ENCODE measurements at places on chromosomes 3 and 15.

DNA sequence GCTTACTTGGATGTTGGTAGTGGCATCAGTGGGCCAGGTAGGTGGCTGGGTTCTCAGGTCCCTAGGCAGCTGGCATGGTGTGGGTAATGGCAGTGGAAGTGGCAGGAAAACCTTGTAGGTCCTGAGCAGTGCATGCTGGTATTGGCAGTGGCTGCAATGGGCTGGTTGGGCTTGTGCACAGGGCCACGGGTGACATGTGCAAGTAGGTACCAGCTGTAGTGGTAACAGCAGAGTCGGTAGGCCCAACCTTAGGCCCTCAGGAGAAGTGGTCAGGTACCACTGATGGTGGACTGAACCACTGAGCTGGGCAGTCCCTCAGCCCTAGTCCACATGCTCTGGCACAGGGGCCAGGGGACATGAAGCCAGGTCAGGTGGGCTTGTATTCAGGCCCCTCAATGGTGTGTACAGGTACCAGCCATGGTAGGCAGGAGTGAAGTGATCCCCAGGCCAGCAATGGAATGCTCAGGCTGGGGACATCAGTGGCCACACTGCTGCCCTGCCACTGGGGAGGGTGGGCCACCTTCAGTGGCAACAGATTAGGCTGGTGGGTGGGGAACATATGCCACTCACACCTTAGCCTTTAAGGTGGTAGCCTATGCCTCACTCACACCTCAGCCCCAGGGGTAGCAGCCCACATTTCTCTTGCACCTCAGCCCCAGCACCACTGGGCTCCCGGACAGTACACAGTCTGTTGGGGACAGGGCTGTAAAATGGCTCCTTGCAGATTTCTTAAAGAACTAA is 118.1 kb downstream of the LRRK1 start:
- no peak for DNase-seq

DNA sequence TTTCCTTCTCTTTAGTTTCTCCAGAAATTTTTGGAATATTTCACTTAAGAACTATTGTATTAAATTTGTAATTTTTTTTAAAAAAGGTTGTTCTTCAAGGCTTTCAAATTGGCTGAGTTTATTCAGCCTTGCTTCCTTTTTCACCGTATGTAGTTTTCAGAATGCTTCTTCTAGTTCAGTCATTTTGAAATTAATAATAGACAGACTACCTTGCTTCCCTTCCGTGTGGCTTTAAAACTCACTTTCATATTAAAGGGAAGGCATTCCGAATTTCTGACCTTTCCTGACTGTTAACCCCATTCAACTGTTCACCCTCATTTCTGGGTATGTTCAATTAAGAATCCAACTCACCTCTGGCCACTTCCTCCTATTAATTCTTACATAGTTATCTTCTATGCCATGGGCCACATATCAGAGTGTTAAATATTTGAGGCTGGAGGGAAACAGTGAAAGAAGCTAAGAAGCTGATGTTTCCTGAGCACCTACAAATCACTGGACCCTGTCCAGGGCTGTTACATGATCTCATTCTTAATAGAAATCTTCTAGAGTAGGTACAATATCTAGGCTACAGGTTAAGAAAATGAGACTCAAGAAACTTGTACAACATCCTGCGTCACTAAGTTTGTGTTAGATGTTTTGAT is 237.5 kb downstream of the P3H2 start:
- no peak for DNase-seq

GRCh38 chr15:80055933-80056332 is 3.5 kb upstream of the ZFAND6 start:
- DNase-seq = no peak

DNA sequence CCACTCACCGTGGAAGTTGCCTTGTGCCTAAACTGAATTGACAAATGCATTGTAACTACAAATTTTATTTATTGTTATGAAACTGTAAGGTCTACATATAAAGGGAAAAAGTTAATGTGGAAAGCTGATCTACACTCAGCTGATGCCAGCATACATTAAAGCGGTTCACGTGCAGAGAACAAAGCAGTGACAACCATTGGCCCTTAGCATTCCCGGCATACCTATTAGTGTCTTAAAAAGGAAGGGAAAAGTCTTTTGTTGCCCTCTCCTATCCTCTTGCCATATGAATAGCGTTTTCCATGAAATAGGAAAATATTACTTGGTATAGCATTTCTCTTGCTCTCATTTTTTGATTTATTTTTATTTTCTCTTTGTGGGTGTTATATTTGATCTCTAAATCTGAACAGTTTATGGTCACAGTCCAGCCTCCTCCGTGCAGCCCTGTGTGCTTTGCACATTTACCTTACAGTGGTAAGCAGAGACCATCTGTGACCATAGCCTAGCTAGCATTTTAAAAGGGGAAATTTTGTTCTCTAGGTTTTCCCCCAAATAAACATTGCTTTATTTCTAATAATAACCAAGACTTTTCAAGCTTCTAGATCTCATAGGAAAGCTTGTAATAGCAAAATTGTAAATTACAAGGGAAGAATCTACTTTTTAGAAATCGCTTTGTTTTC is 89.7 kb upstream of the CGNL1 start:
- DNase-seq = no peak

- DNase-seq = no peak
Observed at GRCh38 chr15:71512682-71513006, 297.7 kb upstream of the NR2E3 start.

DNA sequence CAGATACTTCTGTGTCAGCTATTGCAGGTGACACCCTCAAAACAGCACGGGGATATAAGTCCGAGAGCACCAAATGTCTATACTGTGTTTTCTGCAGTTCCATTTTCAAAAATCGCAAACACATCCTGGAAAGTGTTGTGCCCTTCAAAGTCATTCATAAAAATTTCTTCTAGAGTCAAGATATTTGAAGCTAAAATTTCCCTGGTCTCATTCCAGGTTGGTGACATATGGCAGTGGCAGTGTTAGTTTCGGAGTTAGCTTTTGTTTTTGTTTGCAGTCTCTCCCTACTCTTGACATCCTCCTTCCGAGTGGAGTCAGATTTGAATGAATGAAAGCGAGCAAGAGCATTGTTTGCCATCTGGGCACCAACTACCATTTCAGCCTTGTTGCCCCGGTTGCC is 3.2 kb upstream of the FSIP1 start:
- DNase-seq = no peak

- no peak for DNase-seq
Observed at GRCh38 chr15:31279221-31280045, 47.2 kb upstream of the KLF13 start.

- DNase-seq = no peak
Observed at GRCh38 chr3:138289701-138290100, 40.0 kb downstream of the NME9 start.

GRCh38 chr15:101055411-101055810 is 136.3 kb downstream of the LRRK1 start:
- DNase-seq = no peak

GRCh38 chr15:50487287-50487686 is 59.2 kb downstream of the USP50 start:
- DNase-seq = no peak

GRCh38 chr15:80992441-80992840 is 2.8 kb upstream of the MESD start:
- DNase-seq = no peak

DNA sequence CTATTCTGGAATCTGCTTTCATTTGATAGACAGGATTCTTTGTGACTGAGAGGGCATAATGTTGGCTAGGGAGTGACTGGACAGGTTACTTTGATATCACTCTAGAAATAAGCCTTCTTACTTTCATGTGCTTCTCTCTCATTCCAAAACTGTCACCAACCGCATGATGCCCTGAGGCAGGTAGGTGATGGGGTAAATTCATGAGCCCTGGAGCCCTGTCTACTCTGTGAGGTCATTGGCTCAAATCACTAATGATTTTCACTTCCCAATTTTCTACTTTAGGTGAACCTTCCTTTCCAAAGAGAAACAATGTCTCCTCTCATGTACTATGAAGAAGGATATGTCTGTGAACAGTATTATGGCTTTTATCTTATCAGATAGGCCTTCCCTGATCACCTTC is 596.7 kb downstream of the TUSC7 start:
- DNase-seq = no peak

DNA sequence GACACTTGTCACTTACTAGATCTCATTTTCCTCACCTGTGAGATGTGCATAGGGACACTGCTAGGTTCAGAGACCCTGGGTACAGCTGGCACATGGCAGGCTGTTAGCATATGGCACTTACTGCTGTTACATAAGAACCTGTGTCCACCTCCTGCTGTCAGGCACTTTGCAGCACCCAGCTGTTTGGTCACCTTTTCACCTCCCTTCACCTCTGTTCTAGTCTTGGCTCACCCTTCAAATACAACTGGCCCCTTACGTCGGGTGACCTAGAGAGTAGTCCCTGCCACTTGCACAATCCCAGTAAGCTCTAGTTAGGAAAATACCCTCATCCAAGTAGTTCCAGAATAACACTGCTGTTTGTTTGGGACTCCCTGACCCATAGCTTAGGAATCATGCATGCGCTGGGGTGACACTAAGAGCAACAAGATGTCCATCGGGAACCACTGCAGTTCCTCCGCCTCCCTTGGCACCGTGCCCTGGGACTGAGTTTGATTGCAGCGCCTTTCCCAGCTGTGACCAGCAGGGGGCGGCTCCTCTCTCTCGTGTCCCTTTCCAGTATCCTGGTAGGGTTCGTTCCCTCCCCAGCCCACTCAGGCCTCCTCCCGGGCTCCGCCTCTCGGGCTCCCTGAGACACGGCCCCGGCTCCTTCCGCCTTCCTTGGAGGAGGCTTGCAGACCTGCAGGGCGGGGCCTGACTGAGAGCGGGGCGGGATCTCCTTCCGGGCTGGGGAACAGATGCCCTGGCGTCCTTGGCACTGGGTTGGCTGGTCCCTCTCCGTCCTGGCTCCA is 78.6 kb downstream of the ABHD5 start:
- peak; percentile 96 for DNase-seq

GRCh38 chr15:93278783-93279182 is 189.8 kb upstream of the RGMA start:
- no peak for DNase-seq

DNA sequence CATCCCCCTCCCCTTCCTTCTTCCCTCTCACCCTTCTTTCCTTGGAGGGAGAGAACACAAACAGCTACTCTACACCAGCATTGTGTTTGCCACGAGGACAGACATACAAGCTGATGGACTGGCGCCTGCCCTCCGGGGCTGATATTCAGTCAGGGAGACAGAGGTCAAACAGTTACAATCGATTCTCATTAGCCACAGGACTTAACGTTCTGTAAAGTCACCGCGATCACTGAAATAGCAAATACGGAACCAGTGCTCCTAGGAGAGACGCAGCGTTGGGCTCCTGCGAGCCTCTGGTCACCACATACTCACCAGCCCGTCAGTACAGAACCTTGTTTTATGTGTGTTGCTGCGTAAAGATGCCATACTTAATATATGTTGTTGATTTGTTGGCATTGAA is 108.8 kb downstream of the LRRK1 start:
- no peak for DNase-seq

GRCh38 chr3:96843505-96844203 is 29.3 kb downstream of the EPHA6 start:
- no peak for DNase-seq

DNA sequence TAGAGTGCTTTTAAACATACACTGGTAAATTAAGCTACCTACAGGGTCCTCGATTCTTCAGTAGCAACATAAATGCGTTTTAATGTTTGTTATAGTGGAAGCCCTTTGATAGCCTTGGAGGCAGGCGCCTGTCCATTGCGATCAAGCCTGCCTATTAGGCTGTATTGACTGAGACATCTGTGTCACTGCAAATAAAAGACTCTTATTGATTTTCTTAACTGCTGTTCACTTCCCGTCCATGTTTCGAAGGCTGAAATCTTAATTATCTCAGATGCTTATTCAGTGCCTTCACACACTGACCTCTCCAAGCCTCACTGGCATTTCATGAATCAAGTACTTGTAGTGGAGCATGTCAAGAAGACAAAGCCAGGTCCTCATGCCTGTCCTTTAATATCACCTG is 51.1 kb downstream of the MAP2K5 start:
- no peak for DNase-seq

DNA sequence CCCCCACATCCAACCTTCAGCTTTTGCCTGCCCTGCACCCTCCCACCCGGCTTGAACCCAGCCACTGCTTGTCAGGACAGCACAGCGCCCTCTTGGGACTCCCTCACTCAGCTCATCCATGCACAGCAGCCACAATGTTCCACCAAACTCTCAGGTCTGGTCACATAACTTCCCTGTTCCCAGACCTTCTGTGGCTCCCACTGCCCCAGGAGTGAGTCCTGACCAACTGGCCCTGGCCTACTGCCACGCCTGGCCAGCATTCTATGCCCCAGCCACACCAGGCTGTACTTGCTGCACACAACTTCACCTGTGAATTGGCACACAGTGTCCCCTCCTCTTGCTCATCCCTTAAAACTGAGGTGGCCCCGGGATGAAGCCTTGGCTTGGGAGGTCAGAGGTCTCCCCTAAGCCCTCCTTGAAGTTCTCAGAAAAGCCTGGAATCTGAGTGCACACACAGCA is 21.0 kb downstream of the PLXNB1 start:
- DNase-seq = no peak

- DNase-seq = no peak
Observed at GRCh38 chr3:101729586-101729985, 5.2 kb downstream of the CEP97 start.

GRCh38 chr3:188278717-188279324 is 124.9 kb downstream of the LPP start:
- DNase-seq = no peak

DNA sequence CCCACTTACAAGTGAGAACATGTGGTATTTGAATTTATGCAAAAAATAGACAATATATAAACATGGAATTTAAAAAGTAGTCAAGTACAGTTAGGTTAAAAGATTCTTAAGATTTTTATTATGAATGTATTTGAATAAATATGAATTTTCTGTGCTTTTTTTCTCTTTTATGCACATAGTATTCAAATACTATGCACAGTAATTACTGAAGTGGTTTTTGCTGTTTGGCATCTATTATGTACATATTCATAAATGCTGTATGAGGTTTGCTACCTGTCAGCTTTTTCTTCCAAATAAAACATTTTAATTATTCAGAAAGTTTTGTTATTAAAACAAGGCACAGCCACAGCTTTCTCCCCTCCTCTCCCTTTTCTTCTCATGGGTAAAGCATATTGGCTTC is 1272.7 kb downstream of the NSUN3 start:
- no peak for DNase-seq

DNA sequence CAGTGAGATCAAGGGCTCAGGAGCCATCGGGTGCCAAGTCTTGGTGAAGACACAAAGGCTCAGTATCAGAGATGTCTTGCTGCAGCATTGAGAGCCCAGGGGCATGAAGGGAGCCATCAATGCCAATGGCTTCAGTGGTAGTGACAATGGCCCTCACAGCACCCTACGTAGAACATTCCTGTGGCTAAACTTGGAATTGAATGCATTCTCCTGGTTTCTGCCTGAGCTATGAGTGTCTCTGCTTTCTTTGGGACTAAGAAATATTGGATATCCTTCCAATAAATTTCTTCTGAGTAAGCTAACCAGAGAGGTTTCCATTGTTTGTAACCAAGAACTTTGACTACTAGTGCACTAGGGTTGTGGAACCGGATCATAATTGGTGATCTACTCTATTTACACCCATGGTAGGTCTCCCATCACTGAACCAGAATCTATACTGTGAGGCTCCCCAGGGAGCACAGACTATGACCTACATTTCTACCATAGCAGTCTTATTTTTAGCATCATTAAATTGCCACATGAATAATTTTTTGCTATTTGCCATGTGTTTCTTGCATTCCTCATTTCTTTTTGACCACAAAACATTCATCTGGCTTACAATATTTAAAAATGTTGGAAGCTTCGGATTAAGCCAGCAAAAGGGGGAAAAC is 31.6 kb upstream of the PDZRN3 start:
- DNase-seq = no peak

- no peak for DNase-seq
Observed at GRCh38 chr15:82710208-82710555, 507 bp upstream of the AP3B2 start.

All from SW 1271 (cell line).